Thoracic aorta (tissue), 2 donors: ENCODE measurements at places on chromosomes 16 and 17.
A peak's percentile ranks its signal among the peaks of the same experiment; 100 is the strongest.

- no peaks in the 10 kb centered on the region for H3K36me3 ChIP-seq
- DNase-seq, result no peak
- H3K27ac ChIP-seq, result no peak overlapping the region
- no peak overlapping the region for H3K4me3 ChIP-seq
These were observed 524.6 kb downstream of the GRIN2A start for GRCh38 chr16:9657641-9658040.

GRCh38 chr16:79959226-79959625 lies 358.7 kb upstream of the MAF start:
- no peak overlapping the region for H3K27ac ChIP-seq
- no peak for DNase-seq
- no peaks in the 10 kb centered on the region for H3K27me3 ChIP-seq
- no peaks in the 10 kb centered on the region for H3K36me3 ChIP-seq

GRCh38 chr17:57572062-57572461 lies 173.0 kb downstream of the CCDC182 start:
- H3K27me3 ChIP-seq, result no peaks in the 10 kb centered on the region
- H3K36me3 ChIP-seq, result no peaks in the 10 kb centered on the region
- peaks cover 41% of the 10 kb centered on the region for H3K4me1 ChIP-seq
- H3K4me3 ChIP-seq, result no peak overlapping the region

- H3K27me3 ChIP-seq, result no peaks in the 10 kb centered on the region
- H3K4me1 ChIP-seq, result no peaks in the 10 kb centered on the region
These were observed 38.4 kb upstream of the XYLT1 start for GRCh38 chr16:17509194-17509593.

DNA sequence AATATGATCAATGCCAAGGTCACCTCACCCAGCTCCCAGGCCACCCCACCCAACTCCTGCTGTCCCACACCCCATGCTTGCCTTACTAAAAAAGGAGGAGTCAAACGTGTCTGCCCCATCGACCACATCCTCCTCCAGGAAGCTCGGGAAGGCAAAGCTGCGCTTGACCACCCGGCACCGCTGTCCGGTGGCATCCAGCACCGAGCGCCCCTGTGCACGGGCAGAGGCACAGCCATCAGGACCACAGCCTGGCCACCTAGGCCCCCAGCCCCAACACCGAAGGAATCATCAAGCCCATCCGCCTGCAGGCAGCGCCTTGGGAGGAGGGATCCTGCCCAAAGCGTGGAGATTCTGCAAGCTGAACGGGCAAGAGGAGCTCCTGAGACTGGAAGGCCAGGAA lies 10.2 kb downstream of the AANAT start:
- H3K4me1 ChIP-seq, result no peaks in the 10 kb centered on the region
- DNase-seq, result no peak
- H3K36me3 ChIP-seq, result peaks cover 2% of the 10 kb centered on the region
- no peak overlapping the region for H3K27ac ChIP-seq
- H3K4me3 ChIP-seq, result no peak overlapping the region

- no peaks in the 10 kb centered on the region for H3K27me3 ChIP-seq
- DNase-seq, result no peak
- H3K4me1 ChIP-seq, result no peaks in the 10 kb centered on the region
These were observed 18.3 kb downstream of the CIITA start for GRCh38 chr16:10895053-10895946.

GRCh38 chr17:69516911-69517310 lies 102.4 kb downstream of the MAP2K6 start:
- no peak overlapping the region for H3K4me3 ChIP-seq
- no peaks in the 10 kb centered on the region for H3K27me3 ChIP-seq
- DNase-seq, result no peak
- no peak overlapping the region for H3K27ac ChIP-seq

DNA sequence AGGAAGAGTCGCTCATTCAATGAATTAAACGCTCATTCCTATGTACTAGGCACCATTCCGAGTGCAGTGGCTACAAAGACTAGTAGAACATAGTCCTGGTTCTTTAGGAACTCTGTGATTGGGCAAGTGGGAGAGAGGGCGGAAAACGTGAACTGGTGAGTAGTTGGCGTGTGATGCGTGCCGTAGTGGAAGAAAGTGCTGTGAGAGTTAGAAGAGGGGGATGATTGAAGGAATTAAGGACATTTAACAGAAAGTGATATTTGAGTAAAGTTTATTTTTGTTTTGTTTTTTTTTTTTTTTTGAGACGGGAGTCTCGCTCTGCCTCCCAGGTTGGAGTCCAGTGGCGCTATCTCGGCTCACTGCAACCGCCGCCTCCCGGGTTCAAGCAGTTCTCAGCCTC lies 7.9 kb upstream of the SLFN14 start:
- peak overlapping the region; percentile 96 for H3K4me3 ChIP-seq
- H3K27me3 ChIP-seq, result no peaks in the 10 kb centered on the region
- H3K27ac ChIP-seq, result peak overlapping the region; percentile 83
- peaks cover 16% of the 10 kb centered on the region for H3K4me1 ChIP-seq
- no peaks in the 10 kb centered on the region for H3K36me3 ChIP-seq

DNA sequence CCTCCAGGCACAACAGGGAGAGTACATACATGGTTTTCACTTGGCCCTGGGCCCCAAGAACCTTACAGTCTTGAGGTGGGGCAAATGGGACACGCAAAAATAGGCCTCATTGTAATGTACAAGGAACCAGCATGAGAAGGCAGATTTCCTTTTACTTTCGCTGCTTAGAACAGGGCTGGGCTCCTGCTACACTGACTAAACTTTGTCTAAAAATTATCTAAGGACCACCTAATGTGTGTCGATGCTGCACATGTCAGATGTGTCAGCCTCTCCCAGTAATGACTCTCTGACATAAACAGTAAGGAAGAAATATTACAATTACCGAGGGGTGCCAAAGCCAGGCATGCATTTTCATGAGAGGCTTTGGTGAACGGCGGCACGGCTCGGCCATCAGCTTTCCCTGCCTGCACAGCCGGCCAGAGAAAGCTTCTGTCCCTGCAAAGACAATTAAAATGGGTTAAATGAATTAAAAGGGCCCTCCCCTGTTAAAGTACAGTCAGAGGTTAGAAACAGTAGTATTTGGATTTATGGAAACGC lies 224.2 kb upstream of the IRX3 start:
- H3K27ac ChIP-seq, result no peak overlapping the region
- H3K4me1 ChIP-seq, result peaks cover 11% of the 10 kb centered on the region
- H3K27me3 ChIP-seq, result no peaks in the 10 kb centered on the region
- DNase-seq, result no peak
- no peak overlapping the region for H3K4me3 ChIP-seq

- peak overlapping the region; percentile 99 for H3K4me3 ChIP-seq
- peaks cover 20% of the 10 kb centered on the region for H3K4me1 ChIP-seq
- peak; percentile 79 for DNase-seq
- no peaks in the 10 kb centered on the region for H3K36me3 ChIP-seq
- peak overlapping the region; percentile 84 for H3K27ac ChIP-seq
- H3K27me3 ChIP-seq, result no peaks in the 10 kb centered on the region
These were observed 989 bp upstream of the DUSP14 start for GRCh38 chr17:37488607-37489196.

DNA sequence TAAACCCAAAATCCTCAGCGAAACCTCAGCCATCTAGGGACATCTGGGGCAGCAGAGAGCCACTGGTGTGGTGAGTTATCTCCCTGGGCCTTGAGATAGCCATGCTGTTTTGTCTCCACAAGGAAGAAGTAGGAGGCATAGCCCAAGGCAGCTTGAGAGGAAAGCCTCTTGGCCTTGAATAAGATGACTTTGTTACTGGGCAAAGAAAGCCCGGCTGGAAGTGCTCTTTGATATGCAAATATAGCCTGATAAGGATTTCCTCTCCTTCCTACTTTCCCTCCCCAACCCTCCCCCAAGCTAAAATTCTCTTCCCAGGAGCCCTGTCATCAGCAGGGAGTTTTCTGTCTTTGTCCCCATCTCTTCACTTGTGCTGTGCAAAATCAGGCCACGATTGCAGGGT lies 694.4 kb downstream of the MAF start:
- no peak overlapping the region for H3K27ac ChIP-seq
- no peaks in the 10 kb centered on the region for H3K36me3 ChIP-seq
- H3K4me3 ChIP-seq, result no peak overlapping the region
- H3K4me1 ChIP-seq, result no peaks in the 10 kb centered on the region
- no peaks in the 10 kb centered on the region for H3K27me3 ChIP-seq
- DNase-seq, result no peak

DNA sequence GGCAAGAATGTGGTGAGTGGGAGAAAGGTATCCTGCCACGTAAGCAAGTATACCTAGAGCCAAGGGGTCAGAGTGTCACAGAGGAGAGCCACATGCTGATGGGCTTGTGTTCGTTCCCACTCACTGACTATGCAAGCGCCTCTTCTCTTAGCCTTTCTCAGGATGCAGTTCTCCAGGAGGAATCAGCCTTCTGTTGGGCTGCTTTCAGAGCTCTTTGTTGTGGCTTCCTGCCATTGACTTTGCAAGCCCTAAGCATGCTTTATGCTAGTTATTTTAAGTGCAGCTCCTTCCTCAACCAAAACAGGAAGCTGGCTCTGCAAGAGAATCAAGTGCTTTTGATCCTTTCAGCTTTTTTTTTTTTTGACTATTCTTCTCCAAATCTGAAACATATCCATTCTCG lies 66.6 kb downstream of the SIAH1 start:
- peak overlapping the region; percentile 65 for H3K27ac ChIP-seq
- DNase-seq, result no peak
- peaks cover 24% of the 10 kb centered on the region for H3K4me1 ChIP-seq
- no peak overlapping the region for H3K4me3 ChIP-seq

DNA sequence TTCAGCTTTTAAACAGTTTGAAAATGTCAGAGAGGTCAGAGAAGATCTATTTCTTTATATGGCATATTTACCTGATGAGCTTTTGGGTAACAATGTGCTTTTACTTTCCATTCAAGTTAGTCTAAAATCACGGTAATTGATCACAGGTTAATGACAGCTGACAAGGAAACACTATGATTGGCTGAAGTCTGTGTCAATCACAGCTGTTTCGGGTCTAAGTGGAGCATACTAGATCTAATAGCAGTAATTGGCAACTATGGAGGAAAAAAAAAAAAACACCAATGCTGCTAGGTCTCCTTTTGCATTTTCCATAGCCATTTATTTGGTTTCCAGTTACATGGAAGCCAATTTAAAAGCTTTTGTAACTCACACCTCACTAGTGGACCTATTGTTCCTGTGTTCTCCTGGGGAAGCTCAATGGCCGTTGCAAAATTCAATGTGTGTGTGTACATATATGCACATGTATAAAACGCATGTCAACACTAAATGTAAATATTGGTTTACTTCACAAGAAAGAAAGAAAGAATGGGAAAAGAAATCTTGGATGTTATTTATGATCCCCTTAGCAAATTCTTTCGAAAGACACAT lies 568.3 kb upstream of the ZFHX3 start:
- no peaks in the 10 kb centered on the region for H3K4me1 ChIP-seq
- no peak overlapping the region for H3K4me3 ChIP-seq
- DNase-seq, result no peak
- H3K27ac ChIP-seq, result no peak overlapping the region
- H3K36me3 ChIP-seq, result no peaks in the 10 kb centered on the region

DNA sequence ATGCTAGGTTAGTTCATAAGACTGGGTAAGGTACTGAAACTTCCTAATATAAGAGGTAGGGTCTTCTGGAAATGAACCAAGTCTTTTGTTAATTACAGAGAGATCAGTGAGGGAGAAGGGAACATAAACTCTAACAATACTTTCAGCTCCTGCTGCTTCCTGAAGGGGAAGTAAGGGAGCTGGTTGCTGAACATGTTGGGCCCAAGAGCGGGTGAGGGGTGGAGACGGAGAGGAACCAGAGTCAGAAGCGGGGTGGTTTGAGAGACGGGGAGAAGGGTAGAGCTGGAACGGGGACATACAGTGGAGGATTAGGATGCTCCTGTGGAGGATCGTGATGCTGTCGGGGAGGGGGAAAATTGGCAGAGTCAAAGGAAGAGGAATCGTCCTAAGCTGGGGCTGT lies 11.5 kb upstream of the ZNF747 start:
- H3K4me3 ChIP-seq, result no peak overlapping the region
- H3K27ac ChIP-seq, result no peak overlapping the region
- H3K4me1 ChIP-seq, result no peaks in the 10 kb centered on the region

DNA sequence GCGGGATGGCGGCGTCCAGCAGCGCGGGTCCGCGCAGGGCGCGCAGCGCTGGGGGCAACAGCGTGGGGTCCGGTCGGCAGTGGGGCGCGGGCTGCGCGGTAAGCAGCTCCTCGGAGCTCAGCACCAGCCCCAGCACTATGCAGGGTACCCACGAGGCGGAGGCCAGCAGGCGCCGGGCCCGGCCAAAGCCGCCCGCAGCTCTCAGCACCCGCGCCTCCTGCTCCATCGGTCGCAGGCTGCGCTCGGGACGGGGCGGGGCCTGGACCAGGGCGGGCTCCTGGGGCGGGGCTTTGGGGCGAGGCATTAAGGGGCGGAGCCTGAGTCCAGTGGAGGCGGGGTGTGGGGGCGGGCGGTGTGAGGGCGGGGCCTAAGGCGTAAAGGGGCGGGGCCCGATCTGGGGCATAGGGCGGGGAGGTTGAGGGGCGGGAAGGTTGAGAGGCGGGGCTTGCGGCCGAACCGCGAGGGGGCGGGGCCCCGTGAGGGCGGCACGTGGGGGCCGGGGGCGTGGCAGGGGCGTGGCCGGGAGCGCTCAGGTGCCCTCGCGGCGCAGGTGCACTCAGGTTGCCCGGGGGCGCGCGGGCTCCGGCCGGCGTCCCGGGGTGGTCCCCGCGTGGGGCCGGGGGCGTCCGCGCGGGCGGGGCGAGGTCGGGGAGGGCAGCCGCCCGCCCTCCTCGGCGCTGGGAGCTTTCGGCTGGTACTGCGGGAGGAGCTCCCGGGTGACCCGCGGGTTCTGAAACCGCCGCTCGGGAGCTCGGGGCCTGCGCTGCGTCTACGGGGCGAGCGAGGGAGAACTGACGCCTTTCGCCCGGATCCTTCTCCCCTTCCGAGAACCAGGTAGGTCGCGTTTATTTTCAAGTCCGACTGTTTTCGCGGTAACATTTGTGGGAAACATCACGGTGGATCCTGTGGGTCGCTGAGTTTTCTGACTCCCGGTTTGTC lies 1.4 kb upstream of the SLC22A31 start:
- no peaks in the 10 kb centered on the region for H3K36me3 ChIP-seq
- no peak for DNase-seq
- peaks cover 10% of the 10 kb centered on the region for H3K27me3 ChIP-seq

GRCh38 chr16:11503566-11503965 lies 83.2 kb downstream of the LITAF start:
- no peak overlapping the region for H3K4me3 ChIP-seq
- DNase-seq, result no peak
- peak overlapping the region; percentile 5 for H3K27ac ChIP-seq
- peaks cover 7% of the 10 kb centered on the region for H3K4me1 ChIP-seq

- H3K27me3 ChIP-seq, result no peaks in the 10 kb centered on the region
- H3K27ac ChIP-seq, result no peak overlapping the region
- H3K4me1 ChIP-seq, result peaks cover 25% of the 10 kb centered on the region
- no peak for DNase-seq
- H3K36me3 ChIP-seq, result no peaks in the 10 kb centered on the region
- H3K4me3 ChIP-seq, result no peak overlapping the region
These were observed 12.7 kb downstream of the CYGB start for GRCh38 chr17:76524598-76525512.

- H3K27me3 ChIP-seq, result no peaks in the 10 kb centered on the region
- no peak for DNase-seq
- H3K36me3 ChIP-seq, result no peaks in the 10 kb centered on the region
- H3K4me3 ChIP-seq, result no peak overlapping the region
- no peak overlapping the region for H3K27ac ChIP-seq
These were observed 19.3 kb upstream of the RAI1 start for GRCh38 chr17:17661834-17662385.

GRCh38 chr16:47826070-47826469 lies 329.7 kb downstream of the ABCC12 start:
- H3K27ac ChIP-seq, result no peak overlapping the region
- no peaks in the 10 kb centered on the region for H3K27me3 ChIP-seq
- DNase-seq, result no peak
- H3K36me3 ChIP-seq, result no peaks in the 10 kb centered on the region

GRCh38 chr16:73464834-73465233 lies 416.9 kb upstream of the ZFHX3 start:
- H3K27ac ChIP-seq, result no peak overlapping the region
- no peaks in the 10 kb centered on the region for H3K4me1 ChIP-seq
- H3K4me3 ChIP-seq, result no peak overlapping the region
- no peak for DNase-seq
